Occipital lobe (tissue), 3 donors: ENCODE measurements at places on chromosomes 7 and 10.

DNA sequence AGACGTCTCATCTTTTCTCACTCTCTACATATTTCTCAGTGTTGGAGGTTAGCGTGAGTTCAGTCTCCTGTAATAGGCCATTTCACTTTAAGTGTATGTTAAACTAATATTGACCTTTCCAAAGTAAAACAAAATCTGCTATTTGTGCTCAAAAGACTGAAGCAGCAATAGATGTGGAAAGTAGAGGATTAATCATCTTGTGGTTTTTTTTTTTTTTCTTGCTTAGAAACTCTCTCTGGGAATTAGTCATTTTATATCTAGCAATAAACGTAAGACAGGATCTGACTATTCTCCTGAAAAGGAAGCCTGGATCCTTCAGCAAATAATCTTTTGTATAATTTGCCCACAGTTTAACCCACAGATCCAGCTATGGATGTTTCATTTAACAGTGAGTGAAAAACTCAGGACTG, 81.7 kb downstream of the NRP1 start:
- DNase-seq: no peak

DNA sequence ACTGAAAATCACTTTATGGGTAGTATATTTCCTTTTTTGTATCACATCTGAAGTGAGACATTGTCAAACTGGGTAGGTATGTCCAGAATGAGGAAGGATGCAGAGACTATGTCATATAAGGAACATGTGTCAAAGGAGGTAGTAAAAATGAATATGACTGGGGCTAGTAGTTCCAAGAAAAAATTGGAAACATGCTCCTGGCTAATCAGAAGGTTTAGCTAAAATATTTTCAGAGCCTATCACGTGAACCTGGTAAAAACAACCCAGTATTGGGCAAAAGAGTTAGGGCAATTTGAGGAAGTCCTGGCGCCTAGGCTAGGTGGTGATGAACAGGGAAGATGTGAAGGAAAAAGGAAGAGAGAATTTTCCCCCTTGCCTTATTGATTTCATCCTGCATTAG, 26.4 kb downstream of the ENTPD1 start:
- DNase-seq: no peak

DNA sequence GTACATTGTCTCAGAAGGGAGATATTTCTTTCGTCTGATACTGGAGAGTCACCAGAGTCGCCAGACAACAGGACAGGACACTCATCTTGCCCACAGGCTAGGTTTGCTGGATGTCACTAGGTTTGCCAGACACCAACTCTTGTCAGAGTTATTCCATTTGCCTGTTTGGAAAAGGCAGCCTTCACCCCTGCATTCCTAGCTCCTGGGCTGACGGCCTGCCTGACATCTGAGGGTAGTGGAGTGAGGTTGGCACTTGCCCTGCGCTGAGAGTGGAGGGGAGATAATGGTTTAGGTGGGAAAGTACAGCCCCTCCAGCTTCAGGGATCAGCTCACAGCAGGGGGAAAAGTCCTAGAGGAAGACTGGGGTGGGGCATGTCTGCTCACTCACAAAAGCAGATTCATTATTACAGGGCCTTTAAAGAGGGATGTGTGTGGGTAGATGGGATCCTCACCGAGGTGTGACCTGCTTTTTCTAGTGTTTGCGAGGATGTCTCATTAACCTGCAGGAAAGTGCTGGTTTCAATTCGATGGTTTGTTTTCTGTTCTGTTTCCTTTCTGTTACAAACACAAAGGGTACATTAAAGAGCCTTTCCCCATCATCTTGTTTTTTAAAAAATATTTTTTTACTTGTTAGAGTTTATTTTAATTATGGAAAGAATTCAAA, 79.3 kb upstream of the TNS3 start:
- no peak for DNase-seq

- DNase-seq: no peak
These were observed 926.2 kb downstream of the KCNMA1 start for GRCh38 chr10:76711222-76711997.

GRCh38 chr10:128693493-128694131, 567.4 kb upstream of the MKI67 start:
- DNase-seq: no peak

- no peak for DNase-seq
These were observed 186.5 kb upstream of the ADO start for GRCh38 chr10:62618054-62618453.

- DNase-seq: no peak
These were observed 88.8 kb upstream of the ITGB1 start for GRCh38 chr10:33046792-33047191.

DNA sequence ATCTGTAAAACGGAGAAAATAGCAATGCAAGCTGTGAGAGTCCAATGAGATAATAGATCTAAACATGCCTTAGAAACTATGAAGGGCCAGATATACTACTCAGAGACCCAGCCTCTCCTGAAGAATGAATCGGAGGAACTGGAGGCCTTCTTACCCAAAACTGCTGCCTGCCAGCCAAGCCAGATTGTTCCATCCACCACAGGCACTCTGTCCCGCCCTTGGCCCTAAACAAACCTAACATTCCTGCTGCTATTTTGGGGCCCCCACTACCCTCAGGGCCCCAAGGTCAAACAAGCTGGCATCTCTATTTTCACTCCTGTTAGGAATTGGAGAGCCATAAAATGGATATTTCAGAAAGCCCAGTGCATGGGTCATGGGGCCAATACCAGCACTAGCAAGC, 48.0 kb upstream of the HMX3 start:
- DNase-seq: no peak

GRCh38 chr7:116583653-116584052, 58.8 kb downstream of the CAV1 start:
- DNase-seq: no peak

DNA sequence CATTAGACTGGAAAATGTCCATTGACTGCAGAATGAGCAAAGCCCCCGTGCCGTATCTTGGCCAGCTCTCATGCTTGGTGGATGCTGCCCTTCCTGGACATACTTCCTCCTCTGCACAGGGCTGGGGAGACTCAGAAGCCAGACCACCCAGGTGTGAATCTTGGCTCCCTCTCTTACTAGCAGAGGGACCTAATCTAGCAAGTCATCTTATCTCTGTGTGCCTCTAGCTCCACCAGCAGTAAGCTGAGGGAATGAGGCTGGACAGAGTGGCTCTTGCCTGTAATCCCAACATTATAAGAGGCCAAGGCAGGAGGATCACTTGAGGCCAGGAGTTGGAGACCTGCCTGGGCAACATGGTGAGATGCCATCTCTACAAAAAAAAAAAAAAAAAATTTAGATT, 173.8 kb upstream of the GHITM start:
- DNase-seq: no peak

- no peak for DNase-seq
These were observed at the start of gene TLX1 for GRCh38 chr10:101130984-101131961. TLX1 (plus strand) TSS chr10:101131300; CDS start chr10:101131542, 242 bp downstream.

DNA sequence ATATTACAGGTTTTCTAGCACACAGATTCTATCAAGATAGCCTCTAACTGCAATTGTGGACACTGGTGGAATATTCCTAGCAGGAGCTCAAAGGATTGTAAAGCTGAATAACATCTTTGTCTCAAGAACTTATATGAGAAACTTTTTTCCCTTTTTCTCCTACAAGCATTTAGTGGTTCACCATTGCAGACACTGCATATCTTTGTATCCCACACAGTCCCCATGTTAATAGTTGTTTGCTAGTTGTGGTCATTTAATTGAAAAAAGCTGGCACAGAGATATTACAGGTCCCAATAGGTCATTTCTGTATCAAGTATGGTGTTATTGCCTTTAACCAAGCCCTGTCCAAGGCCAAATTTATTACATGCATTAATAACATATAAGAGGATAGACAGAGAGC, 226.2 kb upstream of the TCF7L2 start:
- DNase-seq: no peak

DNA sequence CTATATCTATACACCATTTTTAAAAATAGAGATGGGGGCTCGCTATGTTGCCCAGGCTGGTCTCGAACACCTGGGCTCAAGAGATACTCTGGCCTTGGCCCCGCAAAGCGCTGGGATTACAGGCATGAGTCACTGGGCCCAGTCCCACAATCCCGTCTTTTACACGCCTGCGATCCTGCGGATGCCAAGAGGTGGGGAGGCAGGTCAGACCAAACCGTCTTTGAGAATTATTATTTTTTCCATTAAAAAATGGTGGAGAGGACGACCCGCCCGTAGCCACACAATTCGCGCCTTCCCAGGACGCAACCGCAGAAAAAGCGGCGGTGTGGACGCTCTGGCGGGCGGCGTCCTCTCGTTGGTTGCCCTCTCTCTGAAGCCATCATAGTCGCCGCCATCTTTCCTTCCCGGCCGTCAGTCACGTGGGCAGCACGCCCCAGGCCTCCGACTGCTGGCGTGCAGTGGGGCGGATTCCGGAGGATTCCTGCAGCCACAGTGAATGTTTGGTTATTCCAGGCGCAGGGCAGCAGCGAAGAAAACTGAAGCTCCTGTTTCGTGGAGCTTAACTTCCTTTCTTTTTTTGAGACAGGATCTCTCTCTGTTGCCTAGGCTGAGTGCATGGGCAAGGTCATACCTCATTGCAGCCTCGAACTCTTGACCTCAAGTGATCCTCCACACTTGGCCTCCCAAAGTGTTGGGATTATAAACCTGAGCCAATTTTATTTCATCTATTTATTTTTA, 9.9 kb upstream of the EPHB4 start:
- DNase-seq: peak; percentile 79

- no peak for DNase-seq
These were observed 337.7 kb downstream of the GATA3 start for GRCh38 chr10:8392216-8392615.

GRCh38 chr10:75137533-75138438, 26.3 kb downstream of the SAMD8 start:
- DNase-seq: no peak

DNA sequence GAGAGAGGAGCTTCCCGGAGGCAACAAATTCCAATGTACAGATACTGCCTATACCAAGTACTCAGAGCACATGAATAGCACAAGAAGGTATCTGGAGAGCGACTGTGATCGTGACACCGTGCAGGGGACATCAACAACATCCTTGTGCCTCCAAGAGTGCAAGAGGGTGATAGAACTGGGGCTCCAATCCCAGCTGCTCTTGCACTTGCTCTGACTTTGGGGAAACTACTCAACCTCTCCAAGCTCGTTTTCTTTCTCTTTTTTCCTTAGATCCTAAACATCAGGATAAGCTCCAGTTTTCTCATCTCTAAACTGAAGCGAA, 12.1 kb downstream of the RFC2 start:
- no peak for DNase-seq

DNA sequence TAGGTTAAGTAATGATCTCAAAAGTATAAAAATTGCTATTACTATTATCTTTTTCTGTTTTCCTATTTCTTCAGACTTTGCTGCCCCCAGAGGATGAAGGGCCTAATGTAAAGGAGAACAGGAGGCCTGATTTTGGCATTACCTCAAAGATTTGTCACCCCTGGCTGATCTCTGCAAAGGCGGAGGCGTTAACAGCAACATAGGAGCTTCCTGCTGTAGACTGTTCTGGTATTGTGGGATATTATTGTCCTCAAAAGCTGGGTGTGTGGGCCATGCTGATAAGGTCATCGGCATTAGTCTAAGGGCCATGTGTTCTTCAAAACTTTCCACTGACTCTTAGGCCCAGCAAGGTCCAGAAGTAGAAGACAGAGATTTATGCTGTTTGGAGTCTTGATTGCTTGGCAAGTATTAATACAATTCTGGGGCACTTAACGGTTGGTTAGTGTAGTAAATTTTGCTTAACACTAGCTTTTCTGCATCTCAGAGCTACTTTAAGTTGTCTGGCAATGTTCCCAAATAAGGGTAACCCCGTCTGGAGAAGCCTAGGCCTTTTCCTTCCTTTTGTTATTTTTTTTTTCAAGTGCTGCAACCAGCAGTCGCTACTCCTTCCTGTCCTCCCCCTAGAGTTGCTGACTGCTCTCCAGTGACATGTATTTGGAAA, 14.0 kb upstream of the ENTPD1 start:
- DNase-seq: no peak

DNA sequence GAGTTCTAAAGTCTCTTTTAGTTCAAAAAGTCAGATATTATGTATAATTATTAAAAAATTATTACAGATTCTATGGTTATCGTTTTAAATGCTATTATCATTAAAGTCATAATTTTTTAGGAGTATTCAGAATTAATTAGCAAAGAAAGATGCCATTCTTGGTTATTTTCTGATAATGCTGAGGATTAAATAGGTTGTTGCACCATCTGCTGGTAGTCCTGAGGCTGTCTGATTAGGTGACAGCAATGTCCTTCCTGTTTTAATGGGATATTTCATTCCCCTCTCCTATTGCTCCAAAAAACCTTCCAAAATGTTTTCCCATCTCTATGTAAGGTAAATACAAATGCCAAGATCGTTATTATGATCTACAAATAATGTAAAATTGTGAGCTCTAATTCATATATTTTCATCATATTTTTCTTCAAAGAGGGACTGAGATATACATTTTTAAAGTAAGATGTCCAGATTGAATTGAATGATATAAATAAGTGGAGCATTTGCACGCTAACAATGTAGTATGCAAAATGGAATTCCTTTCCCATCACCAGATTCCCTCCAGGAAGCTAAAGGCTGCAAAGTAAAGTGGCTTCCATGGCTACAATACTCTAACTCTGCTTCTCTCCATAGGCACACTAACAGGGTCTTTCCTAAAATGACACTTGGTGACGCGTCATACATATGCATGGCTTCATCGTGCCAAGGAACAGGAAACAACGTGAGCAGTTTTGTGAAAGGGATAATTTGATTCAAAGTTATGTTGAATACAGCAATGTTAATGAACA, 58.8 kb upstream of the AKR1E2 start:
- DNase-seq: no peak

GRCh38 chr10:28520346-28520745, 12.6 kb upstream of the WAC start:
- DNase-seq: no peak

DNA sequence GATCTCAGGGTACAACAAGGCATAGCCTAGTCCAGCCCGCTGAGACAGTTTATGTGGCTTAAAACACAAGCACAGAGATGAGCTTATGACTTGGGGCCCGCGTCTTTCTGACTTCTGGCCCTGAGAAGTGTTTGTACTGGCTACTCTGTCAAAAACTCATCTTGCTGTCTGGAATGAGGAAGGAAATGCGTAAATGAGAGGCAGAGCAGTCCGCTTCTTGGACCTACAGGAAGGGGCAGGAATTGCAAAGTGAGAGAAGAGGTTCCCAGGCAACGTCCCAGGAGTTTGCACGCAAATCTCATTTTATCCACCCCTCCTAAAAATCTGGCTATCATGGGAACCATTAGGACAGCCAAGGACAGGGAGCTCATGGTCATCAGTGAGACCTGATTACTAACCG, 5.5 kb downstream of the ANXA11 start:
- no peak for DNase-seq

- no peak for DNase-seq
These were observed 21.4 kb upstream of the HELLS start for GRCh38 chr10:94524146-94524545.

GRCh38 chr7:155620497-155620896, 24.0 kb upstream of the RBM33 start:
- no peak for DNase-seq
